Cerebellar nuclear complex (tissue), 1 donor: ENCODE measurements at places on chromosomes 3 and 15.

DNA sequence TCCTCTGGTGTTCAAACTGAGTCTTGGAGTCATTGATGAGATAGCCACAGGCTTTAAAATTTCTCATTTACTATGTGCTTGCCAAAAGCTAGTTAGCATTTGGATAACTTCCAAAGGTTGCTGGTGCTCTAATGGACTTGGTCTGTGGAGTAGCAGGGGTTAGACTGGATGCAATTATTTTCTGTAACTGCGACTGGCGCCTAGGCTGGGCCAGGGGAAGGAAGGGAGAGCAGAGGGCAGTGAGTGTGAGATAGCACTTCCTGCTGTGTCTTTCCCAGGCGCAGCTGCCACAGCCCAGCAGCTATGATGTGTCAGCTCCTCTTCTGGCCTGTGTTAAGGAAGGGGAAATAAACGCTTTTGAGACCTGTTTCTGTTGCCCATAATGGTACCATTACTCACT is 98.6 kb downstream of the MYRIP start:
- no peak for DNase-seq

GRCh38 chr3:65945480-65945879 is 93.2 kb downstream of the MAGI1 start:
- DNase-seq: no peak

- DNase-seq: no peak
Observed at GRCh38 chr15:73959012-73959581, 32.8 kb downstream of the LOXL1 start.

- no peak for DNase-seq
Observed at GRCh38 chr3:32438596-32439344, 47.1 kb downstream of the CMTM7 start.

DNA sequence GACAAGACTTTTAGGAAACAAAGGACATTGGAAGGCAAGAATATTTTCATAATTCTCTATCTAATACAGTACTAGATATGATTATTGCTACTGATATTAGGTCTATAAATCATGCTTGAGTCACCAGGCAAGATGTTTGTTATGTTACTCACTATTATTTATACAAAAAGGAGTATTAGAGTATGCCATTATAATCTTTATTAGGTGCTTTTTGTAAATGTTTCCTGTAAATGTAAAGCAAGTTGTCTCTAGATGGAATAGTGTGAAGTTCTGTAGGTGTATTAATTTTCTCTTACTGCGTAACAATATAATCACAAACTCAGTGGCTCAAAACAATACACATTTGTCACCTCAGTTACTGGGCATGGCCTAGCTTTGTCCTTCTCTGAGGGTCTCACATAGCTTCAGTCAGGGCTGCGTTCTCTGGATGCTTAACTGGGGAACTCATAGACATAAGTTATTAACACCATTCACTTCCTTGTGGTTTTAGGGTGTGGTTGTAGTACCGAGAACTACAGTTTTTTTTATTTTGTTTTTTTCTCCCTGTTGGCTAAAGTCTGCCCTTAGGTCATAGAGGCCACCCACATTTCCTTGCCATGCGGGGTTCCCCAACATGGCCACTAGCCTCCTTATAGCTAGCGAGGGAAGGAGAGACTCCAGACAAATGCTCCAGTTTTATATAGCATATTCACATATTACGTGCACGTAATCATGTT is 20.3 kb upstream of the MAP3K13 start:
- DNase-seq: no peak

- DNase-seq: no peak
Observed at GRCh38 chr15:26134812-26135211, 271.7 kb upstream of the ATP10A start.

GRCh38 chr15:87591042-87591441 is 665.5 kb downstream of the NTRK3 start:
- no peak for DNase-seq

- DNase-seq: no peak
Observed at GRCh38 chr3:28994161-28994905, 286.5 kb upstream of the RBMS3 start.

DNA sequence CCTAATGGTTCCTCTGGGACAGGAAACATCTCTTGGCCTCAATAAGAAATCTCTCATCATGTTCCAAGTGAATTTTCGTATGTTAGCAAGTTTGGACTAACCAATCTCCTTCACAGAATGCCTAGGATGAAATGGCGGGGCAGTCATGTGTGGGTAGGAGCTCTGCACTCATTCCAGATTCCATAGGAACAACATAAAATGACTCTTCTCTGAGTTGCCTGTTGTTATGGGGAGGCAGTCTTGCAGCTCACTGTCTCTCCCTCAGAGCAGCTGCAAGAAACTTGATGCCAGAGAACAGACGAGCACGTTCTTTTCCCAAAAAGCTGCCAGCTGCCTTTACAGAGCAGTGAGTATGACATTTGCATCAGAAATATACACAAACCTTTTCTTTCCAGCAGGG is 34.1 kb downstream of the SPATA12 start:
- no peak for DNase-seq

DNA sequence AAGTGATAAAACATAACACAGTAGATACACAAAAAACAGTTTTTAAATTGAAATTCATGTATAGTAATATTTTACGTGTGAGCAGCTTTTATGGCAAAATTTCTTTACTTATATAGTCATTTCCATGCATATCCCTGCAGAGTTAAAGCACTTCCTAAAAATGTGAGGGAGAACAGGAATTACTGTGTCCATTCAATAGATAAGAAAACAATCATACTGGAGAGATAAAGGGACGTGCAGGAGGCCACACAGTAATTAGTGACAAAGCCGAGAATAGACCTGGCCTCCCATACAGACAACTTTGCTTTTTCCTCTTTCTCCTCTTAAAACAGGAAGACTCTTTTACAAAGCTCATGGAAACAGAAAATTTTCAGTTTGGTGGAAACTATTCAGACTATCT is 247.5 kb downstream of the CDIN1 start:
- no peak for DNase-seq

DNA sequence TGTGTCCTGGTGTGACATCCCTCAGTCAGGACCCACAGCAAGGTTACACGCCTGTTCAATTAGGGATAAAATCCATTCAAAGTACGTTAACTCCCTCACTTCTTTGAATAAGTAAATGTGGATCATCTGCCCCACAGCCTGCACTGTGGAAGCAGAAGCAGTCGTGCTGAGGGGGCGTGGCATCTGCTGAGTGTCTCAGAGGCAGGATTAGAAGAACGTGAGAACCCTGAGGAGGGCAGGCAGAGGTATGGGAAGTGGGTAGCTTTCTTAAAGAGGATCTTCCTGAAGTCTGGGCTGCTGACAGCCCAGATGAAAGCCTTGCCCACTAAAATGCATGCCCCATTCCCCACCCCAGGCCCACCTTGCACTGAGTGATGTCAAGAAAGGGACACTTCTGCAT is 28.5 kb downstream of the CRABP1 start:
- no peak for DNase-seq

GRCh38 chr3:4950351-4950784 is 28.9 kb upstream of the BHLHE40 start:
- DNase-seq: no peak

DNA sequence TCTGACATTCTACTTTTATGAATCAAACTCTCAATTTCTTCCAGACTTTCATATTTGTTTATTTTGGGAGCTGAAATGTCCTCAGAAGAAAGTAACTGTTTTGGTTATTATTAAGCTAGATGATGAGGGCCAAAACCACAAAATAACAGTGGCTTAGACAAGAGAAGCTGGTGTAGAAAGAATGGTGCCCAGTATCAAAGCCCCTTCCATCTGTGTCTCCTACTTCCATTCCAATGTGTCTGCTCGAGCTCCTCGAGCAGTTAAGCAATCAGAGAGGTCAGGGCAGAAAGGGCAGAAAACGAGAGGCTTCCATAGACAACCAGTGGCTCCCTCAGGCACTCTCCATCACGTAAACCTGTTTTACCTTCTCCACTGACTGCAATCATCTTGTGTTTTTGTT is 59.7 kb upstream of the MAGI1 start:
- no peak for DNase-seq

DNA sequence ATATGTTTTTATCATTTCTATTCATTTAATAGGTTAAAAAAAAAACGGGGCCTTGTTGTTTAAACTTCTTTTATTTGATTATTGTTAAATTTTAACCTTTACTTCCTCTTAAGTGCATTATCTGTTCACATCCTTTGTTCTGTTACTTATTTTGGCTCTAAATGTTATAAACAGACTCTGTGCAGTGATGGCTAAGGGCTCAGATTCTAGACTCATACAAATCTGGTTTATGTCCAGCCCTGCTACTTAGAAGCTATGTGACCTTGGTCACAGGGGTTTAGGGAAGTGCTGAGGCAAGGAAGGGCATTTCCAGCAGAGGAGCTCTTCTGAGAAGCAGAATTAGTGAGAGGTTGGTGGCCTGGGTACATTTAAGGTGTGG is 55.3 kb upstream of the VILL start:
- no peak for DNase-seq

GRCh38 chr3:184656458-184656828 is 55.4 kb downstream of the MAGEF1 start:
- DNase-seq: no peak

GRCh38 chr15:66700802-66701421 is 1.1 kb upstream of the SMAD6 start:
- no peak for DNase-seq

- no peak for DNase-seq
Observed at GRCh38 chr3:61353382-61353781, 102.1 kb upstream of the FHIT start.

DNA sequence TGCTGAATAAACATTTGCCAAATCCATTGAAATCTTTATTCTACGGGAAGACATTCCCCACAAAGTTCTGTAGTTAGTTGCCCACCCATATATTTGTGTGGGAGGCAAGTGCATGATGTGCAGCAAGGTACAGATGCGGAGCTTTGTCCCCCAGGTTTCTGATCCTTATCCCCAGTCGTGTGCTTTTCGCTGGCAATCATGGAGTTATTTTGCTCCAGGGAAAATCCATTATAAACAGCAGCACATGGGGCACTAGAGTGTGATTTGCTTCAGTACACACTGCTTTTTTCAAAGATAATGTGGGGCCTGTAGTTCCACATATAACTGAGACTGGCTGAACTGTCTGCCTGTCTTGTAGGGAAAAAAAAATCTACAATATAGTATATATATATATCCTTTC is 132.1 kb downstream of the FEZF2 start:
- DNase-seq: no peak

GRCh38 chr3:88113311-88114162 is 36.2 kb upstream of the C3orf38 start:
- DNase-seq: no peak

DNA sequence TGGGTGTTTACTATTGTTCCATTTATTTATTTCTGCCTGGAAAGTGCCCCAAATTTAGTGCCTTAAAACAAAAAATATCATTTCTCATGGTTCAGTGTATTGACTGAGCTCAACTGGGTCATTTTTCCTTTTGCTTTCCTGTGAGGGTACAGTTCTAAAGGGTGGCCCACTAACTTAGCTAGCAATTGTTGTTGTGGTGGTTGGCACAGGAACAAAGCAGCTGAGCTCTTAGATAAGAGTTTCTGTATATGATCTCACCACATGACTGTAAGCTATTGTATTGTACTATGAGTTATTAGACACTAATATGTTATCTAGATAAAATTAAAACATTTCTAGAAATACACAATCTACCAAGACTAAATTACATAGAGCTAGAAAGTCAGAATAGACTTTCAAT is 1283.7 kb downstream of the OTOL1 start:
- DNase-seq: no peak

DNA sequence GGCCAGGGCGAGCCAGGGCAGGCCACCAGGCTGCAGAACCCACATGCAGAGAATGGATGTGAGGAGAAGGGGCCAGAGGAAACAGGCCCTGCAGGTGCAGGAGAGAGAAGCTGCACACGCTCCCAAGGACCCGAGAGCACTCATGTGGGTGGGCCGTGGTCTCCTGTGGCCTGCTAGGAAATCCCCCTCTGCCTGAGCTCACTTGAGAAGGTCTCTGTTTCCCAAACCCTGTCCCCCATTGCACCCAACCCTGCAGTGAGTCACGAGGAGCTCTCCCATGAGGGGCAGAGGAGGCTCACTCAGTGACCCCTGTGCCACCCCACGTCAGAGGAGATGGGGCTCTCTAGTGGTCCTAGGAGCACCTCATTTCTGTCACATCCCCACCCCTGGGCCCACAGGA is 111.1 kb downstream of the KLF13 start:
- DNase-seq: no peak

DNA sequence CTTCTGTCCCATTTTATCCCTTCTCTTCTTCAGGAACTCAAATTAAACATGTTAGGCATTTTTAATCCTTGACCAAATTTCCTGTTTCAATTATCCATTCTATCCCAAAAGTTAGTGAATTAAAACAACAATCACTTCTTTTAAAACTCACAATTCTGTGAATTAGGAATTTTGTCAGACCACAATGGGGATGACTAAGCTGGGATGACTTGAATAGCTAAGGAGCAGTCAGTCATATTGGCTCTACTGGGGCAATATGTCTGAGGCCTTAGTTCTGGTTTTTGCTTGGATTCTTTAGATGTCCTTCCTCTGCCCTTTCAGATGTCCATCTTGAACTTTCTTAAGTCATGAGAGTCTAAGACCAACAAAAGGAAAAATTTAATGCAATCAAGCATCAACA is 178.2 kb upstream of the TGFBR2 start:
- no peak for DNase-seq

DNA sequence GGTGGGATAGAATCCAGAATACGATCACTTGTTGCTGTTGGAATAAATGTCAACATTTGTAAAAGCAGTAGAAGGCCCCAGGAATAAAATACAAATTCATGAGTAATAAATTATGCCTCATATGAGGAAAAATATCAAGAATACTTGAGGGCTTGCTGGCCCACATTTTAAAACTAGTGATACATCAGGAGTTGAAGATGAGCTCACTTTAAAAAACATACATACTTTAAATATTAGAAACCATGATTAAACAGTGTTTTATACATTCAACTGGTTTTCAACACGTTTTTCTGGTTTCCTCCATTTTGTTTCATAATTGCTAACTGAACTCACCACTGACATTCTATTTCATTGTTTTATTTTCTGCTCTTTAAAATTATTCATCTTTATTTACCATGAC is 141.4 kb downstream of the TFG start:
- no peak for DNase-seq

GRCh38 chr3:9915254-9916141 is 1.4 kb upstream of the IL17RC start:
- no peak for DNase-seq

DNA sequence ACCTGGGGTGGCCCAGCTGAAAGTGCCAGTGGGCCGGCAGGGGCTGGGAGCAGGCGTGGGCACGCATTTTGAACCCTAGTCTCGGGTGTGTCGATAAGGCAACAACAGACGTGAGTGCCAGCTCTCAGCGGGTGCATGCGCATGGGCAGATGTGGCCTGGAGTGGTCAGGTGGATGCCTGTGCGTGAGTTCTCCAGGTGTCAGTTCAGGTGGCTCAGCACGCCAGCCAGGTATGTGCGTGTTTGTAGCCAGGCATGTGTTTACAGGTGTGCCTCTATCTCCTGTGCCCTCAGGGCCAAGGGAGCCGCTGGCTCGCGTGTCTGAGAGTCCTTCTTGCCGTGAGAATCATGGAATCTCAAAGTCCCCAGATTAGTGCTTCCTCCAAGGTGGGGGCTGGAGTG is 14.8 kb downstream of the CYP1A2 start:
- no peak for DNase-seq

- no peak for DNase-seq
Observed at GRCh38 chr3:150922611-150923010, 17.4 kb upstream of the MINDY4B start.
